NCI-H1436 (cell line): ENCODE measurements at places on chromosomes 3 and 15.
A peak's percentile ranks its signal among the peaks of the same experiment; 100 is the strongest.

DNA sequence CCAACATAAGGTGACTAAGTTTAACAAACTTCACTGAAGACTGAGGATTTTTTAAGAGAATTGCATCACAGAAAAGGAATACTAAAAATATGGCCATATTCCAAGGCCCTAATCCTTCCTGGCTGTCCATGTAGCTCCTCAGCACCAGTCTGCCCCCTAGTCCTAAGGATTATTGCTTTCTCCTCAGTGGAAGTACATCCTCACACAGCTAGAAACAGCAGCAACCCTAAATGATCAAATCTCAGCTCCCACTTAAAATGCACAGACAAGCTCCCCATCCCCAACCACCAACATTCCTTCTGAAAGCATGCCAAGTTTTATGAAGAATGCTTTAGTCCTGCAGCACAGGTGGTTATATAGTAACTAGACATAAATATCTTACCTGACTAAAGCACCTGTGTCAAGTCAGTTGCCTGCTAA, 14.7 kb downstream of the ST3GAL6 start:
- no peak for DNase-seq

- no peak for DNase-seq
Observed at GRCh38 chr3:39106281-39106811, 1.1 kb downstream of the GORASP1 start.

GRCh38 chr15:95687686-95688085, 642.8 kb upstream of the NR2F2 start:
- DNase-seq = no peak

DNA sequence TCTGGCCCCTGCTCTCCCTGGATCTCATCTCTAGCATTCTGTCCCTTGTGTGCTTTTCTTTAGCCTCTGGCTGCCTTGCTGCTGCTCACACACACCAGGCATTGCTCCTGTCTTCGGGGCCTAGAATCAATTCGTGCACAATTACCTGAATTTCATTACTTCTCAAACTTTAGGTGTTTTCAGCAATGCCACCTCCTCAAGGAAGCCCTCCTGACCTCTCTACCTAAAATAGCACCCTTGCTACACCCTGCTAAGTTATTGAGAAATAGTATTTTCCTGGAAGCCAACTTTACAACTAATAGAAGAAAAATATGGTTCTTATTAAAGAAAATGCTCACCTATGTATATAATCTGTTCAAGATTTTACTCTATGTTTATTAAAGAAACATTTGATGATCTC, 40.4 kb downstream of the CP start:
- no peak for DNase-seq

DNA sequence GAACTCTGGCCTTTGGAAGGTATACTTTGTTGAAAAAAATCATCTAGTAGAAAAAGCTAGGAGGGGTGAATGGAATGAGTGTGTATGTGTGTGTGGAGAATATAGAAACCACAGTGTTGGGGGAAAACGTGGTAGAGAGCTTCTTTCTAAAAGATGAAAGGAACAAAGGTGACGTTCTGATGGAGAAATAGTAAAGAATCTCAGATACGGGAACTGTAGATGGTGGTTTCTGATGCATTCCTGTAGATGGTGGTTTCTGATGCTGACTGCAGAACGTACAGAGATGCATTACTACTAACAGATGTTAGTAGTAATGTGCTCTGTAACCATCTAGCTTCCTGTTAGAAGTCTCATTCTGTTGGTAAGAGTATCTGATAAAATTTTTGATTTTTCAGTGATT, 60.2 kb downstream of the VPS8 start:
- no peak for DNase-seq

- no peak for DNase-seq
Observed at GRCh38 chr15:68990231-68990991, 24.1 kb upstream of the NOX5 start.

DNA sequence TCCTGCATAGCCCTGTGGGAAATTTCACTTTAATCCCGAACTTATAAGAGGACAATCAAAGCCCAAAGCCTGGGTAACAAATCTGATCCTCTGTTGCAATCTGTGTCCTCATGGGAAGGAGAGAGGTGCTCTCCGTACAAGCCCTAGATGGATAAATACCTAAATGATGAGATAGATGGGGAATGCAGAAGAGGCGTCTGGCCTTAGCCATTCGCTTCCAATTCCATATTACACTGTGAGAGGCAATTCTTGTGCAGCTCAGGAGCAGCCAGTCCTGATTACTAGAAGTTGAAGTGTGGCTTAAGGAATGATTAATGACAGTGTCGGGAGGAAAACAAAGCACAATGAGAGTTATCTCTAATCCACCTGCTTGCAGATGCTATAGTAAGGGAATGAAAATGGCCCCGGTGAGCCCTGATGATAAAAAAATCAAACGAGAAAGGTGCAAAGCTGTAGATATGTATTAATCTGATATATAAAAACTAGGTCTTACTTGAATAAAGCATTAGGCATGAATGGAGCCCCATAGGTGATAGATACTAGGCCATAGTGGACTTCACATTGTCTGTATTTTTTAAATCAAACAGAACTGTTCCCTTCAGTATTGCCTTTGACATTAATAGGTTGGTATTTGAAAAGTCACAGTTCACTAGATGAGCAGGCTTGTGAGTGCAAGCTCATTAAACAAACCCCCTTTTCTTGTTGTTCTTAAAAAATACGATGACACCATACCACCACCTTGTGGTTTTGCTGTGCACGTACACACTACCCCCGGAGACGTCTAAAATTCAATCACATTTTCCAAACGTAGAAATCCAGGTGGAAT, 54.2 kb upstream of the TMCO5A start:
- DNase-seq = peak; percentile 33

DNA sequence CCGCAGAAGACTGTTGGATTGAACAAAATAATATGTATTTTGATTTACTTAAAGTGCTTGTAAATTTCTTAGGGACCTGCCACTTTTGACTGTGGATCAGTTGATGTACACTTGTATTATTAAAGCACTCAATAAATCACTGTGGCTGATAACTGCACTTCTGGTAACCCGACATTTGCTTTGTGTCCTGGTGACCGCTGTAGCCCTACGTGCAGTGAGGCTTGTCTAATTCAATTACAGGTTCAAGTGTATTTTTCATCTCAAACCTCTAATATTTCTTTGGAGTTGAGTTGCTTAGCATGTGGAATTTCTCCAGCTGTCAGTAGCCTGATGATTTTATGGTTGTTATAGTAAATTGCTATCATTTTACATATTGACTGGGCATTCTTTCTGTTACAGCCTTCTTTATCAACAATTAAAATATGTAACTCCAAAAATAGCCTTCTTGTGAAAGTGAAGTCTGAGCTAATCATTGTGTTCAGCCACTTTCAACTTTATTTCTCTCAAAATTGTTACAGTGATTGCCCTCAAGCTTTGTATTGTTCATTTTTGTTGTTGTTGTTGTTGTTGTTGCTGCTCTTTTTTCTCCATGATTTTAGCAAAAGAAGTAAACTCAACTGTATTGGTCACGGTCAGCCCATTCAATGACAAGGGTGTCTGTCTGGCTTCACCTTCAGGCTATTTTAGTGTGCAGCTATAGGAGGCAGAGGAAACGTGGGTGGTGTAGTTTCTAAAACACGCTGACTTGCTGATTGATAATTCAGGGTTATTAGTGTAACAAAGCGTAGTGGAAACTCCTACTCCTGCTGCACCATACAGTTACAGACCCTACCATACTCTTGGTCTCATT, 215.1 kb upstream of the UBE2E1 start:
- no peak for DNase-seq

GRCh38 chr3:100440895-100441294, 39.6 kb downstream of the LNP1 start:
- no peak for DNase-seq

GRCh38 chr3:149738876-149739275, 13.4 kb downstream of the COMMD2 start:
- DNase-seq = no peak

GRCh38 chr3:72347819-72348319, 500.4 kb downstream of the SHQ1 start:
- DNase-seq = no peak

- no peak for DNase-seq
Observed at GRCh38 chr15:101242999-101243336, 8.9 kb downstream of the CHSY1 start.

DNA sequence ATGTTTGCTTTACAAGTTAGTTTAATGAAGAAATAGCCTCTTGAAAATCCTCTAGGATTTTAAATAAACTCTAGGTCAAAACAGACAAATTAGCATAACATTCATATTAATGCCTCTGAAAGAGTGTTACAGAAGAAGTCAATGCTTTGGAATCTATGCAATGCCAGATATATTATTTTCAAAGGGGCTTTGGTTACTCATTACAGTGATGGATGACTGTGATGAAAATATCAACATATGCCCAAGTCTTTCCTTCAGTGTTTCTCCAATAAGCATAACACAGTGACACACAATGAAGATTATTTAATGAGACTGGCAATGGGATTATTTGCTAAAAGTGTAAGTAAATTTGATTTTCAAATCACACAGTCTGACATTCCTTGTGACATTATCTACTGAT, 1247.2 kb downstream of the ROBO2 start:
- DNase-seq = no peak

DNA sequence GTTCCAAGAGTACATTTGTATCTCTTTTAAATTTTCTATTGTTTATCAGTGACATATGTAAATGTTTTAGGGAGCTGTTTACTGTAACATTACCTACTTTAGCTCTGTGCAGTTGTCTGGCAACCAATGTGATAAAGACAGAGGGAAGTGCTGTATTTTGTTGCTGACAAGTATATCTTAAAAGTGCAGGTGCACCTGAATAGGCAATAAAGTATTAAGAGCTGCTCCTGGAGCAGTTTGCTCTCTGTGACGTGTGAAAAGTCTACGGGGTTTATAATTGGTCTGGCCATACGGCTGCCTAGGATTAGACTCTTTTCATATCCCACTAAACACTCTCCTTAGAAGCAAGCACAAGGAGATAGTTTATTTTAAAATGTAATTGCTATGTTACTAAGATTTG, 178.3 kb downstream of the IGF1R start:
- no peak for DNase-seq

GRCh38 chr15:40087068-40087810, 21.4 kb downstream of the BMF start:
- DNase-seq = no peak

DNA sequence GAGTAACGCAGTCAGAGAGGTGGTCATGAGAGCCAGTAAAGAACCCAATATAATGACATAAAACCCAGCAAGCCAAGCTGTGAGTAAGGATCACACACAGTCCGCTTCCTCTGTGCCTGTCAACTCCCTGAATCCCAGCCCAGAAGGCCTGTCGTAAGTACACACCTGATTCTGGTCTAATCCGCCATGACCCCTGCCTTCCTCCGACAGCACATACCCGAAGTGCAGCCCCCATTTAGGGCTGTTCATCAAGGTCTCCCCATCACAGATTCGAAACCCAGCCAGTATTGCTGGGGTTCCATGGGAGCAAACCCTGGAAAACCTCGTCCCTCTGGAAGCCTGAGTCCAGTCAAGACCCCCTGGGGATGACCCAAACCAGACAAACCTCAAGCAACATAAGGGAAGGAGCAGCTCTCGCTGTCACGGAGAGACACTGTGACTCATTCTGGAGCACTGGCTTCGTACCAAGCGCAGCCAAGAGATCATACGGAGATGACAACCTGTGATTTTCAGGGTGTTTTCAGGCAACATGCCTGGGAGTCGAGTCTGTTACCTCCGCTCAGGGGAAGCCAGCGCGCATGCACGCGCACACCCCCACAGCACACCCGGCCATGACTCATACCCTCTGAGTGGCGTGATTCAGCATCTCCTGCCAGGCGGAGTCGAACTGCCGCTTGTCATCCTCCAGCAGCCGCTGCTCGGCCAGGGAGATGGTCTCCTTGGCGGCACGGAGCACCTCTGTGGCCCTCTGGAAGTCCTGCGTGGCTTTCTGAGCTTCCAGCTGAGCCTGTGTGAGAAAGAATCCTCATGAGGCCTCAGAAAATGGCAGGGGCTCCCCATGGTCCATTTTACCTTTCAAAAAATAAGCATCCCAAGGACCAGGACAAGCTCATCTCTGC, 63.0 kb downstream of the SH3BP5 start:
- peak; percentile 17 for DNase-seq

GRCh38 chr15:100108846-100109245, 232.9 kb downstream of the ADAMTS17 start:
- DNase-seq = no peak

- DNase-seq = no peak
Observed at GRCh38 chr3:99920481-99921376, 103.1 kb downstream of the CMSS1 start.

DNA sequence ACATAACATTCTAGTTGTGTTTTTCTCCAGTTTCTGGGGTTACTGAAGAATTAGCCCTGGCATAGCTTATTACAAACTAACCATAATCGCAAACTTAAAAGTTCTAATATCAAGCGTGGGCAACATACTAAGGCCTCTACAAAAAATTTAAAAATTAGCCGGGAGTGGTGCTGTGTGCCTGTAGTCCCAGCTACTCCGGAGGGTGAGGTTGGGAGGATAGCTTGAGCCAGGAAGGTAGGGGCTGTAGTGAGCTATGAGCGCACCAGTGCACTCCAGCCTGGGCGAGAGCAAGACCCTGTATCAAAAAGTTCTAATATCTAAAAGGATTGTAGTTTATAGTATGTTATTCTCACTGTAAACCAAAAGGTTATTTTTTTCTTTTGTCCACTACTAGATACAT, 1.1 kb downstream of the OIP5 start:
- DNase-seq = no peak

DNA sequence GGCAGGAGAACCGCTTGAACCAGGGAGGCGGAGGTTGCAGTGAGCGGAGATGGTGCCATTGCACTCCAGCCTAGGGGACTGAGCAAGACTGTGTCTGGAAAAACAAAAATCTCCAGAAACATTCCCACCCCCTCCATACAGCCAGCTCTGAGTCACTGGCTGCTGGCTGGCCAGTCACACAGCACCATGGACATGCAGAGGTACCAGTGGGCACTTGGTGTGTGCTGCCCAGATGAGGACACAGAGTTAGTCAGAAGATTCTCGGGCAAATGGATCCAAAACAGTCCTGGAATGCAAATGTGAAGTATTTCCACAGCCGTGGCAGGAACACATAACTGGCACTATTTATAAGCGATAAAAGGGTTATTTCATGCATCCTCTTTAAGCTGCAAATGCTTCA, 44.6 kb downstream of the BDH1 start:
- DNase-seq = no peak

DNA sequence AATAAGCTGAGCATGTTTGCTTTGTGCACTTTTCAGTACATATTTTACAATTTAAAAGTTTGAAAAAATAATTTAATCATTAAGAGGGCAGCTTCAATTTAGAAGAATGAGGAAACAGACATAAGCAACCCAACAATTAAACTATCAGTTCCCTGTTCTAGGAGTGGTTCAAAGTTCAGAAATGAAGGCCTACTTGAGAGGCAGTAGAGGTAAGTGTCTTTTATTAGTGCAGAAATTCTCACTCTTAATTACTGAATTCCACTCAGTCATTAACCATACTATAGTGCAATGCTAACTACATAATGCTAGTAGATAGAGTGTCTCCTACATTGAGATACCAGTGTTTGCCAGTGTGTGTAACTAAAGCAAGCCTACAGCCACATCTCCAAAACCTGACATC, 73.1 kb downstream of the TNIK start:
- DNase-seq = no peak

- no peak for DNase-seq
Observed at GRCh38 chr15:72579814-72580213, 74.7 kb upstream of the GOLGA6B start.

GRCh38 chr15:65027593-65027992, 1.8 kb downstream of the MTFMT start:
- no peak for DNase-seq

- no peak for DNase-seq
Observed at GRCh38 chr15:66651198-66651597, 50.8 kb upstream of the SMAD6 start.
